ENCODE measurements at places on chromosomes 5 and 9.

DNA sequence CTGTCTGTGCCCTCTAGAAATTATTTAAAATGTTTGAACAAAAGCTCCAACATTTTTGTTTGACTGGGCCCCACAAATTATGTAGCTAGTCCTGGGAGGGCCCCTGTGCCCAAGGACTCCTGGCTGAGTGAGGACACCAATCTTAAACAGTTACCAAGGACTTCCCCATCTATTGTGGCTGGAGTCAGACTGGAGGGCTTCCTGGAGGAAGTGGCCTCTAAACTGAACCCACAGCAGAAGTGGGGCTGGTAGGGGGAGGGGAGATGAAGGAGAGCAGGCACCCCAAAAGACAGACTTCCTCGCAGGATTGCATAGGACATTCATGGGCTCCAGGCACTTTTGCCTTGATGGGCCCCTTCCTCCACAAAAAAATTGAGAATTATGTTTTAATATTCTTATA is 8.1 kb downstream of the ADAMTS13 start:
- no peak for DNase-seq

DNA sequence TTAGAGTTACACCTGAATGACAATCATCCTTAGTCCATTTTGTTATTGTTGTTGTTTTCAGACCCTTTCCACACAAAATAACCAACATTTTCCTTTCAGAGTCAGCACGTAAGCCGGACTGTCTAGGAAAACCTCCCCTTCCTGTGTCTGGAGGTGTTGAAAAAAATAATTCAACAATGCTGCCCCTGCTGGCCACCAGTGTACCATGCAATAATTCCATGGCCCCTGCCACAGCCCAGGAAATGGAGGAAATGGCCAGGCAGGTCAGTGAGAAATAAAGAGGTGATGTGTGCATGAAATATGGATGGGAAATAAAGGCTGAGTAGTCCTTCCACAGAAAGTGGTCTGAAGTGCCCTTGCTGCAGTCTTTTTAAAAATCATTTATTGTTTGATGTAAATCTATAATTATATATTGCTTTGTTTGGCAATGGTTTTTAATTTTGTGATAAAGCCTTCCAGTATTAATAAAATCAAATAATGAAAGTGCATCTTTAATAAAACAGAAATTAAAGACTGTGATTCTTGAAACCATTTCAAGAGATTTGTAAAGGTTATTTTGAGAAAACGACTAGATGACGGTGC is 152.8 kb upstream of the PAPPA start:
- DNase-seq = no peak

GRCh38 chr5:10674582-10674981 is 86.5 kb downstream of the DAP start:
- peak; percentile 28 for DNase-seq

DNA sequence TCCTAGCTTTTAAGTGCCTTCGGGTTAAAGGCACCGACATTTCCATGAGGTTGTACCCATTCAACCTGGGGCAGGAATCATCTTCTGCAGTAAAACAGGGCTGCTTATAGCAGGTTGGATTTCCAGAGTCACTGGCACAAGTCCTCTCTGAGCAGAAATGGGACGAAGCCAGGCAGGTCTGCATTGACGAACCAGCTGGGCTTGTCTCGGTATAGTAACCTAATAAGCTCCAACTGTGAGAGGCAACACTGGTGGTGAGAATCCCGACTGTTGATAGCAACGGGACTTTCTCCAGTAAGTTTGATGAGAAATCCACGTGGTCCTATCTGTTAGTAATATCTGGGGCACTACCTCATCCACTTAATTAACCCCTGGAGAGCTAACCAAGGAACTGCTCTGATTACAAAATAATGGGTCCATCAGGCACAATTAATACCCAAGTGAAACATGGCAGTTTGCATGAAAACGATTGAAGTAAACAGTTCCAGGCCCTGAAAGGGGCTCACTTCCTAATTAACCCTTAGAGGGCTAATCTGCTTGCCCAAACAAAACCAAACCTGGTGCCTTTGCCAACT is 491.0 kb upstream of the C9orf72 start:
- DNase-seq = no peak

- DNase-seq = no peak
Observed at GRCh38 chr9:122387536-122387935, 16.7 kb downstream of the PTGS1 start.

DNA sequence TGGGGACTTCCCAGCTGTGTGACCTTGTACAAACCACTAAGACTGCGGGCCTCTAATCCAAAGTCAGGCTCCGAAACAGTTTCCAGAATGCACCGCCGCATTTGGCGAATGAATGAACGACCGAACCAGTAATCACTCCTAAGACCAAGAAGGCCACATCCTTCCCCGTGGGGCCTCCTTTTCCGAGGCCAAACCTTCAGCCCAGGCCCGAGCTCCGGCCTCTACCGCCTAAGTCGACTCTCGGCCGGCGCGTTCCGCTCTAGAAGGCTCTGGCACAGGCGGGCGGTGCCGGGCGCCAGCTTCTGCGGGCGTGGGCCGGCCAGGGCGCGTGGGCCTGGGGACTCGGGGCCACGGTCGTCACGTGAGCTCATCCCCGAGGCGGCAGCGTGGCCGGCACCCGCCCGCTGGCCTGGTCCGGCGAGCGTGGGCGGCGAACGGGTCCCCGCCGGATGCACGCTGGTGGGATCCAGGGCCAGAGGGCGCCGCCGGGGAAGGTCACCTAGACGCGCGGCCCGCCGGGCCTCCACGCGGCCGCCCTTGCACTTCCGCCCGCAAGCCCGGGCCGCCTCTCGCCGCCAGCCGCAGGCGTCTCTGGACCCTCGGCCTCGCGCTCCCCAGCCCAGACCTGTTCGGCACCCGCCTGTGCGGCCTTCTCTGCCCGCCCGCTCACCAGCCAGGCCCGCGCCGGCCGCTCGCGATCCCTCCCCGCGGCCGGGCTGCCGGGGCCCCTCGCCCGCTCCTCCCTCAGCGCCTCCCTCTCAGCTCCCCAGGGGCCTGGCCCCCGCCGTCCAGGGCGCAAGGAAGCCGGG is 754 bp downstream of the VDAC1 start:
- DNase-seq = no peak

Data from left forelimb (tissue), 1 donor.